ENCODE measurements at places on chromosomes 3 and 15. TPM values are rescaled to one million over a fixed set of nuclear protein-coding genes. Genes with fewer than 3 reads are reported as not detected.

Gene DALRD3
- 20.4 TPM for total RNA-seq

Gene SNX33
- 12.6 TPM for total RNA-seq

Gene ZNF621
- 22.5 TPM for total RNA-seq

Gene DUOX2
- total RNA-seq: not detected

DNA sequence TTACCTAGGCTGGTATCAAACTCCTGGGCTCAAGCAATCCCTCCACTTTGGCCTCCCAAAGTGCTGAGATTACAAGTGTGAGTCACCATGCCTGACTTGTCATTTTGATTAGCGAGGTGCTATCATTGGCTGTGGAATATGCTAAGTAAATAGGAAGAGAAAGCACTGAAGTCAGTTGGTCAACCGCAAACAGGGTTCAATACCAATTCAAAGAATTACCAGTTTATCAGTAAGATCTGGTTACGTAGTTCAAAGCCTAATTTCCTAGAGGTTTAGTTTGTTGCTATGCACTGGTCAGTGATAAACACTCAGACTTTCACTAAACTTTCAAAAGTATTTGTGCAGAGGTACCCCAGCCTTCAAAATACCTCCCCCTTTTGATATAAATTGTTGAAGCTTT, 29.5 kb downstream of the GLB1 start:
- H3K4me3 ChIP-seq: no peak overlapping the region
- no peaks in the 10 kb centered on the region for H3K27me3 ChIP-seq
- no peak overlapping the region for H3K27ac ChIP-seq
- no peaks in the 10 kb centered on the region for H3K4me1 ChIP-seq

GRCh38 chr3:24595796-24596195, 101.1 kb upstream of the THRB start:
- no peaks in the 10 kb centered on the region for H3K27me3 ChIP-seq
- H3K27ac ChIP-seq: no peak overlapping the region
- H3K4me3 ChIP-seq: no peak overlapping the region
- H3K4me1 ChIP-seq: peaks cover 19% of the 10 kb centered on the region
- DNase-seq: no peak

DNA sequence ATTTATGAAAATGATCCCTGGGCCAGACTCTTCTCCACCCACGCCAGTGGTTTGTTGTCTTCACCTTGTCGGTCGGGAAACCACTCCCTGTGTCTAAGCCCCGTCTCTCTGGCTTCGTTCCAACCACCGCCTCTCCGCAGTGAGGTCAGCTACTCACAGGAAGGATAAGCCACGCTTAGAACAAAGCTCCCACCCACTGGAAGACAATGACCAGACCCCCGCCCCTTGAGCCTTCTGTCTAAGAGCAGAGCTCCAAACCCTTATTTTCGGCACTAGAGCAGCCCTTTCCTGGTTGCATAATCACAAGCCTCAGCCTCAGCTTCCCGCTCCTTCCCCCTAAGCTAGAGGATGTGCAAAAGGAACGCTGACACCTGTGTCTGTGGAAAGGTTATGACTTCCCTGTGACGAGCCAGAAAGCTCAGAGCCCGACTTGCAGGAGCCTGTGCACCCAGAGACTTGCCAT, 114.9 kb upstream of the MEF2A start:
- H3K4me3 ChIP-seq: no peak overlapping the region
- H3K27ac ChIP-seq: peak overlapping the region; percentile 23
- no peaks in the 10 kb centered on the region for H3K36me3 ChIP-seq
- no peaks in the 10 kb centered on the region for H3K27me3 ChIP-seq
- peaks cover 55% of the 10 kb centered on the region for H3K4me1 ChIP-seq

DNA sequence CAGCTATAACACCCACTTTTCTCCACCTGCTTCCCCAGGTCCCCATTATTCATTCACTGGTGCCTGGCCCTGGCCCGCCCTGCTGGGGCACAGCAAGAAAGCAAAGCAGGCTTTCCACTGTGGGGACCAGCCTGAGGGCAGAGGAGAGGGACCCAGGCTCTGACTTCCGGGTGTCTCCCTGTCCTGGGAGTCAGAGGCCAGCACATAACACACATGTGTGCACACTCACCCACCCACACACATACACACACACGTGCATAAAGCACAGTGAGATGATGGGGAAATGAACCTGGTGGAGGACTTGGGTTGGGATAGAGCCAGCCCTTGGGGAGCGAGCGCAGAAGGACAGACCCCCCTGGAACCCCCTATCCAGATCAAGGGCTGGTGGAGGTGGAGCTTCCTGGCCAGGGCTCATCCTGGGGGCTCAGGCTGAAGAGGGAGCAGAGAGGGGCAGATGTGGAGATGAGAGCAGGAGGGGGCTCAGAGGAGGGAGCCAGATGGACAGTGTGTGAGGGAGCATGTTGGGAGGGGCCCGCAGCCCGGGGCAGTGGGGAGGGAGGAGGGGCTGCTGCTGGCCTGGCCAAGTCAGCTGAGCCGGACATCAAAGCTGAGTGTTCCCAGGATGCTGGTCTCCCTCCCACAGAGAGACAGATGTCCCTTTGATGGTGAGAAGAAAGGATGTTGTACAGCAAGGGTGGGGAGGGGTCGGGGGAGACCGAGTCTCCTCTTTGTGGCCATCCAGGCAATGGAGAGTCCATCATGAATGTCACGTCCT, 78.2 kb downstream of the LINGO1 start:
- DNase-seq: no peak
- no peak overlapping the region for H3K4me3 ChIP-seq
- no peaks in the 10 kb centered on the region for H3K36me3 ChIP-seq
- H3K4me1 ChIP-seq: no peaks in the 10 kb centered on the region
- H3K27ac ChIP-seq: no peak overlapping the region

DNA sequence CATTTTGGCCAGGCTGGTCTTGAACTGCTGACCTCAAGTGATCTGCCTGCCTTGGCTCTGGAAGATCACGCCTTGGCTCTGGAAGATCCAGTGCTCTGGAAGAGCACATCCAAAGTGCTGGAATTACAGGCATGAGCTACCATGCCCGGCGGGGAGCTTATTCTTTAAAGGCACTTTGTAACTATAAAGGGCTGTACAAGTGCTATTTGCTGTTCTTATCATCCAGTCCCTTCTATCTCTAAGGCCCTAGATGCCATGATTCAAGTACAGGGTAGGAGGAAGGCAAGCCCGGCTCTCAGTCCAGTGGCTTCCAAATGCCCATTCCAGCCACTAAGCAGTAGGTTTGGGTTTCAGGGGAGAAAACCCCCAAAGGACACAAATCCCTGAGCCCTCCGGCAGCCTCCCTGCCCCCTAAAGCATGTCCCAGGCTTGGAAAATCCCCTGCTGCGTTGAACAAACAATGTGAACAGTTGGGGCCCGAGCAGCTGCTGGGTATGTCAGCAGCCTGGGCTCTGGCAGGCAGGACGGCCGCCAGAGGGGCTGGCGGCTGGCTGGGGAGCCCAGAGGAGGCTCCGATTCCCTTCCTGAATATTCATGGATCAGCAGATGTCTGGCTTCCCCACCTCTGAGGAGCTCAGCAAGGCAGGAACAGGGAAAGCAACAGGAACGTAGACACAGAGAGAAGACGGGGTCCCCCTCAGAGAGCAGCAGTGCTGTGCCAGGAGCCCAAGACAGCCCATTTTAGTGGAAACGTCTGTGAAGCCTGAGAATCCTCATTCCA, 7.7 kb downstream of the IGDCC4 start:
- no peak for DNase-seq
- no peaks in the 10 kb centered on the region for H3K36me3 ChIP-seq
- no peak overlapping the region for H3K4me3 ChIP-seq
- H3K27me3 ChIP-seq: peaks cover 11% of the 10 kb centered on the region
- no peaks in the 10 kb centered on the region for H3K4me1 ChIP-seq
- H3K27ac ChIP-seq: no peak overlapping the region

GRCh38 chr3:189638276-189639031, 7.3 kb downstream of the TP63 start:
- H3K4me3 ChIP-seq: no peak overlapping the region
- no peak overlapping the region for H3K27ac ChIP-seq
- no peaks in the 10 kb centered on the region for H3K4me1 ChIP-seq
- no peaks in the 10 kb centered on the region for H3K36me3 ChIP-seq
- no peaks in the 10 kb centered on the region for H3K27me3 ChIP-seq
- DNase-seq: no peak

GRCh38 chr15:22240403-22240802, 160.1 kb downstream of the OR4M2 start:
- no peak overlapping the region for H3K4me3 ChIP-seq
- H3K27me3 ChIP-seq: no peaks in the 10 kb centered on the region
- DNase-seq: no peak

- peaks cover 2% of the 10 kb centered on the region for H3K27me3 ChIP-seq
- no peak overlapping the region for H3K4me3 ChIP-seq
- no peak overlapping the region for H3K27ac ChIP-seq
- H3K4me1 ChIP-seq: no peaks in the 10 kb centered on the region
Observed at GRCh38 chr3:176933704-176934103, 263.6 kb downstream of the TBL1XR1 start.

DNA sequence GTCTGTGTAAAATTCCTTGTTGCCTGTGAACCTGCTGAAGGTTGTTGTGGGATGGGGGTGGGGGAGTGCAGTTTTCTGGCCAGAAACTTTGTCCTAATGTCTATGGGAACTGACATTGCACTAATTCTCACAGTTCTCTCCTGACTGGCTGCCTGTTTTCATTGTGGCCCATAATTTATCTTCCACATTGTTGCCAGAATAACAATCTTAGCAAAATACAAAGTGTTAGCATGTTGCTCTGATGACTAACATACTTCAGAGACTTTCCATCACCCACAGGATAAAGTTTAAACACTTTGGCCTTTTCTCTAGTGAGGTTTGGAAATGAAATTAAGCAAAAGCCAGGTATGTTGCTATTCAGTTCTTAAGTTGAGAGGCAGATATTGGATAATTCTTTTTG, 81.4 kb upstream of the TBC1D5 start:
- H3K27ac ChIP-seq: no peak overlapping the region
- no peaks in the 10 kb centered on the region for H3K4me1 ChIP-seq
- no peaks in the 10 kb centered on the region for H3K36me3 ChIP-seq
- no peaks in the 10 kb centered on the region for H3K27me3 ChIP-seq

- no peaks in the 10 kb centered on the region for H3K36me3 ChIP-seq
- peaks cover 32% of the 10 kb centered on the region for H3K4me1 ChIP-seq
- no peak overlapping the region for H3K4me3 ChIP-seq
Observed at GRCh38 chr3:11629716-11630115, 14.0 kb downstream of the VGLL4 start.

DNA sequence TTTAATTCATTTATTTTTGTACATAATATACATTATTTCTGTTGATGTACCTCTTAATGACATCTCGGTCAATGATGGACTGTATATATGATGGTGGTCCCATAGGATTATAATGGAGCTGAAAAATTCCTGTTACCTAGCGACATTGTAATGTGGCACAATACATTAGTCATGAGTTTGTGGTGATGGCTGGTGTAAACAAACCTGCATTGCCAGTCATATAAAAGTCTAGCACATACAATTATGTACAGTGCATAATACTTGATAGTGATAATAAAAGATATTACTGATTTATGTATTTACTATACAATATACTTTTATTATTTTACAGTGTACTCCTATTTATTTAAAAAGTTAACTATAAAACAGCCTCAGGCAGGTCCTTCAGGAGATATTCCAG, 15.1 kb downstream of the TTC14 start:
- no peak overlapping the region for H3K27ac ChIP-seq
- H3K4me3 ChIP-seq: no peak overlapping the region
- H3K4me1 ChIP-seq: no peaks in the 10 kb centered on the region
- DNase-seq: no peak

DNA sequence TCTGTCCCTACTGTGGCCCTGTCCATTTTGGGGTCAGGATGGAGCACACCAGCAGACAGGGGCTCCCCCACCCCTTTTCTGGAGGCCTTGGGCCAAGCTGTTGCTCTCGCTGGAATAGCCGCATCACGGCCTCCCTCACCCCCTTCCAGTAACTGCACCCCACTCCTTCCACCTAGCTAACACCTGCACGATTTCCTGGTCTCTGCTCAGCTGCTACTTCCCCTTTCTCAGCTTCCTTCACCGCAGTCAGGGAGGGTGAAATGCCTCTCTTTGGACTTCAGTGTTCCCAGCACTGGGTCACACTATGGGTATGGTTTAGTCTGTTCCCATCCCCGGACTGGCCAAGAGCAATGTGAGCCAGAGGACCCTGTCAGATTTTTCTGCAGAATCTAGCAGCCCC, 400.2 kb downstream of the MCTP2 start:
- no peak overlapping the region for H3K4me3 ChIP-seq
- no peaks in the 10 kb centered on the region for H3K27me3 ChIP-seq
- H3K36me3 ChIP-seq: no peaks in the 10 kb centered on the region

GRCh38 chr3:188812198-188812597, 359.6 kb upstream of the TPRG1 start:
- H3K4me3 ChIP-seq: no peak overlapping the region
- H3K27me3 ChIP-seq: no peaks in the 10 kb centered on the region
- DNase-seq: no peak
- no peaks in the 10 kb centered on the region for H3K36me3 ChIP-seq

- no peak overlapping the region for H3K27ac ChIP-seq
- DNase-seq: no peak
- H3K36me3 ChIP-seq: no peaks in the 10 kb centered on the region
- H3K27me3 ChIP-seq: no peaks in the 10 kb centered on the region
Observed at GRCh38 chr3:4546346-4547178, 53.4 kb downstream of the ITPR1 start.

GRCh38 chr15:89749951-89750559, 994 bp downstream of the MESP1 start:
- peaks cover 12% of the 10 kb centered on the region for H3K27me3 ChIP-seq

DNA sequence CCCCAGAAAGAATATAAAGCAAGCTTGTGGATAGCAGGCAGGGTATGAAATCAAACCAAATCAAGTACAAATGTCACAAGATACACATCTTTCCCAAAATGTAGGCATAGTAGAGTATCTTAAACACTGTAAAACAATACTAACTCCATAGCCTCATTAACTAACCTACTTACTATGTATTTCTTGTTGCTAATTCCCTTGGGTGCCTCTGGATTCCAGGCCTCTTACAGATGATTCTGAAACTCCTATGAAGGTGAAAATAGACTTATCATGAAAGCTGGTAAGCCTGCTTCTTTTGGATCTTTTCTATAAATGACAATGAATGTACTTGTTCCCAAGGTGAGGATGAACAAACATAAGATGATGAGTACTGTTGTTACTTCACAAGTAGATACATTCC, 93.8 kb downstream of the FRMD5 start:
- DNase-seq: no peak
- no peak overlapping the region for H3K4me3 ChIP-seq
- H3K4me1 ChIP-seq: peaks cover 21% of the 10 kb centered on the region

DNA sequence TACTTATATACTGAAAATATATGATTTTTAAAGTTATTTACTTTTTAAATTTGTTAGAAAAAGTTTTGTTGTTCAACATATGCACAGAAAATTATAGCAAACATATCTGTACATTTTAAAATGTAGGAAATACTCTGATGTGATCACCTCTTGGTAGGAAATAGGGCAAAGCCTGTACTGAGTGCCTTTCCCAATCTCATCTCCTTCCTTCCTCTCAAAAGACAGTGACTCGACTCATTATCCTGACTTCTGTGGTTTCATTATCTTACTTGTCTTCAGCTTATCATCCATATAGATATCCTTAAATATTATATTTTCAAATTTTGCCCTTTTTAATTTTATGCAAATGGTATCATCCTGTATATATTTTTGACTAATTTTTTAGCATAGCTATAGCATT, 18.4 kb upstream of the ALCAM start:
- no peaks in the 10 kb centered on the region for H3K27me3 ChIP-seq
- H3K27ac ChIP-seq: no peak overlapping the region
- H3K4me3 ChIP-seq: no peak overlapping the region
- no peaks in the 10 kb centered on the region for H3K36me3 ChIP-seq
- H3K4me1 ChIP-seq: peaks cover 20% of the 10 kb centered on the region
- no peak for DNase-seq

GRCh38 chr3:171435143-171435542, 25.1 kb downstream of the TNIK start:
- H3K4me3 ChIP-seq: no peak overlapping the region
- H3K27ac ChIP-seq: no peak overlapping the region
- H3K36me3 ChIP-seq: no peaks in the 10 kb centered on the region
- DNase-seq: no peak
- H3K27me3 ChIP-seq: no peaks in the 10 kb centered on the region

- no peak for DNase-seq
- no peak overlapping the region for H3K4me3 ChIP-seq
- peaks cover 20% of the 10 kb centered on the region for H3K4me1 ChIP-seq
Observed at GRCh38 chr3:124619887-124620599, 110.2 kb upstream of the UMPS start.
